Retina (tissue), 1 donor: ENCODE measurements at places on chromosomes 6 and 20.

- no peak for DNase-seq
Measured at GRCh38 chr20:23178806-23179205, 92.7 kb upstream of the CD93 start.

GRCh38 chr6:14476793-14477531 is 359.4 kb downstream of the CD83 start:
- DNase-seq, result peak; percentile 32

DNA sequence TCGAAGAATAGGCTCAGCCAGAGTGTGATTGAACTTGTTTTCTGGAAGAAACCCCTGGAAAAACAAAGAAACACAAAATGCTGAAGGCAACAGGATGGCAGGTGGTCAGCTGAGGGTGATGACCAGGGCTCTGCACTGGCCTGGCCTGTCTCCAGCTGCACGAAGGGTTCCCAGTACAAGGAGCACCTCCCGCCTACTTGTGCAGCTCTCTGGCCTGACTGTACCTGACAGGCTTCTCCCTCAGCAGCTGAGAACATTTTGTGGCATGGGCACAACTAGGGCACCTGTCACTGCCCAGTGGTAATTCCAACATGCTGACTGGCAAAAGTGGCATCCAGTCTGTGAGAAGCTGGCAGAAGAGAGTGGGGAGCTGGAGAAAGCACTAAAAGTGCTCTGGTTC is 38.8 kb upstream of the EMILIN3 start:
- no peak for DNase-seq

DNA sequence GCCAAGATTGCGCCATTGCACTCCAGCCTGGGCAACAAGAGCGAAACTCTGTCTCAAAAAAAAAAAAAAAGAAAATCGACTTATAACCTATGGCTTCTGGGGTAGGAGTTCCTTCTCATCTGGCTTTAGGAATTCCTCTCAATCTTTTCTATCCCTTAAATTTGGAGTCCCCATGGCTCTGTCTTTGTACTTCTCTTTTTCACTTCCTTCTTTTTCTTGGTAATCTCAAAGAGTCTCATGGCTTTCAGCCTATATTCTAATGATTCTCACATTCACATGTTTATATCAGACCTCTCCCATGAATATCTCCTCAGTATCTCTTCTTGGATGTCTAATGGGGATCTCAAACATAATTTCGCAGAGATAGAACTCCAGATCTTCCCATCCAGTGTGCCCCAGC is 42.8 kb upstream of the RALGAPA2 start:
- DNase-seq, result no peak

DNA sequence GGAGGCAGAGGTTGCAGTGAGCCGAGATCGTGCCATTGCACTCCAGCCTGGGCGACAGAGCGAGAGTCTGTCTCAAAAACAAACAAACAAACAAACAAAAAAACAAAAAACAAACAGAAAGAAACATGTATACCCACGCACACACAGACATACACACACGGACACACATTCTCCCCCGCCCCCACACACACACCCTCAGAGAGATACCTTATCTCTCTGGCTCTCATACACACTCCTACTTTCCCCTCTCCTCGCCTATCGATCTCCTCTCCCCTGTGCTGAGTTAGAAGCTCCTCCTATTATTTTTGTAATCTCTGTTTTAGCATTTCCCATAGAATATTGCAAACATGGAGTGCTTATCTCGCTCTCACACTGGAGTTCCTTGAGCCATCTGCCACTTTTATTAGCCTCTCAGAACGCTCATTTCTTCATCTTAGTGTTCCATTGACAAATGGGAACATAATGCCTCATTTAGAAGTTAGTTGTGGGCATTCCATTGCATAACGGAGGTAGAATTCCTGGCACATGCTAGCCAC is 144.2 kb upstream of the CITED2 start:
- DNase-seq, result no peak

- no peak for DNase-seq
Measured at GRCh38 chr6:3609388-3609787, 142.1 kb downstream of the PXDC1 start.

DNA sequence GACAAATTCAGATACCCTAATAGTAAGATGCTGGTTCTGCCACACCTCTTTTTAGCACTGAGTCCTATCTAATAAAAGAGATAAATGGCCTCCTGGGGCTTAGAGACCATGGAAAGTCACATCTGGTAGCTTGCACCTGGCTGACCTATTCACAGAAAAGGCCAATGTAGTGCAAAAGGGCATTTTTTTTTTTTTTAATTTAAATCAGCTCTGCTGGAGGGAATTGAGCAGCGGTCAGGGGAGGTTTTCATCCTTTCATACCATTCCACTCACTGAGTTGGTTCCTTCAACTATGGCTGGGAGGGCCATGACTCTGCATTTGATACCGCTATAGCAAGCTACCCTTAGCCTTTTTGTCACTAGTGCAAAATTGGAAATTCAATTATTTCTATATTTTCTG is 20.1 kb upstream of the HS3ST5 start:
- DNase-seq, result no peak

DNA sequence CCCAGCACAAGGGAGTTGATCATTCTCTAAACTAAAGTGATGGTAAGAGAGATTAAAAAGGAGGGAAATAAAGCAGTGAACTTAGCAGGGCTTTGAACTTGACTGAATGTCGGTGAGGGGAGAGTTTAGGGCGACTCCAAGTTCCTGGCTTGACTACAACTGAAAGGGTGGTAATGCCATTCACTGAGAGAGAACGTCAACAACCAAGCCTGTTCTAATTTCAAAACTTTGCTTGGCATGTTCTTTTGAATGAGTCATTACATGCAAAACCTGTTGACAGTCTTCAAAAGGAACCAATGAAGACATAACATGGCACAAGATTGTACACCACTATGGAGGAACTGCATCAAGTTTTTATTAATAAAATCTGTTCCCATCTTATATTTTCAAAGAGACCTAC is 10.3 kb upstream of the MYB start:
- DNase-seq, result no peak

DNA sequence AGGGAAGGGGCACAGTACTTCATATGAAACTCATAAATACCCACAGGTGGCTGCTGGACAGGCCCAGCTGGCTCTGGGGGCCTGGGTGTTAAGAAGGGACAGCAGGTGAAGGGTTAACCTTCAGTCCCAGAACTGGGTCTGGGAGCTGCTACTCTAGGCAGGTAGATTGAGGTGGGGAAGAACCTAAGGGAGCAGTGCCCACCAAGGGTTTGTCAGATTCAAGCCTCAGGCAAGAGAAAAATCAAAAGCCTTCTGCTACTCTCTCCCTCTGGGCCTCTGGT is 5.6 kb downstream of the RPL10A start:
- DNase-seq, result no peak

- DNase-seq, result no peak
Measured at GRCh38 chr6:129575378-129576118, 134.4 kb downstream of the ARHGAP18 start.

- peak; percentile 2 for DNase-seq
Measured at GRCh38 chr6:117477988-117478852, 4.3 kb upstream of the DCBLD1 start.

- no peak for DNase-seq
Measured at GRCh38 chr6:11318835-11319813, 86.7 kb upstream of the NEDD9 start.

DNA sequence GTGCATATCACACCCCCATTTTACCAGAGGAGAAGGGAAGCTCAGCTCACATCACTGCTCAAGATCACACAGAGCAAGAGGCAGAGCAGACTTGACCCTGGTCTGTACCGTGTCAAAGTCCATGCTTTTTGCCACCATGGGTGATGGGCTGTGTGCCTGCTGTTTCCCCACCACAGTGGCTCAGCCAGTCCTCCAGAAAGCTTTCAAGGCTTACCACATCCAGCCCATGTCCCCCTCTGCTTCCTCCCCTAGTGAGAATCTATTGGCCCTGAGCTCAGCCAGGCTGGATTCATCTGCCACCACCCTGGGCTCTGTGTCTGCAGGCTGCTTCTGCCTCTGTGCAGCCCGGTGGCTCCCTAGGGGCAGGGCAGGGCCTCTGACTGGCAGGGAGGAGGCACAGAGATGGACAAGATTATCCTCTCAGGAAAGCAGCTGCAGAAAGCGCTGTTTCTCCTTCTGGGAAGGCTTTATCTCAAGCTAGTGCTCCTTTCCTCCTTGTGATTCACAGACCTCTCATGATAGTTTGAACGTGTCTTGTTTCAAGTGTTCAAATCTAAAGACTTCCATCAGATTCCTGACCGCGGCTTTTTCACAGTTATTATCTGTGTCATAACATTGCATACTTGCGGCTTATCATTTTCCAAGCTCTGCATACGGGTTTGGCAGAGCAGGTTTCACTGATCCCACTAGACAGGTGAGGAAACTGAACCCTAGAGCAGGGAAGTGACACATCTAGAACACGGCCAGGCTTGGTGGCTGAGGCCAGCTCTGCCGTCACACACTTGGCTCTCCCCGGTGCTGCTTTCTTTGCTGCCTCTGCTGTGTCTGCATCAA is 37.4 kb downstream of the VEGFA start:
- peak; percentile 37 for DNase-seq

DNA sequence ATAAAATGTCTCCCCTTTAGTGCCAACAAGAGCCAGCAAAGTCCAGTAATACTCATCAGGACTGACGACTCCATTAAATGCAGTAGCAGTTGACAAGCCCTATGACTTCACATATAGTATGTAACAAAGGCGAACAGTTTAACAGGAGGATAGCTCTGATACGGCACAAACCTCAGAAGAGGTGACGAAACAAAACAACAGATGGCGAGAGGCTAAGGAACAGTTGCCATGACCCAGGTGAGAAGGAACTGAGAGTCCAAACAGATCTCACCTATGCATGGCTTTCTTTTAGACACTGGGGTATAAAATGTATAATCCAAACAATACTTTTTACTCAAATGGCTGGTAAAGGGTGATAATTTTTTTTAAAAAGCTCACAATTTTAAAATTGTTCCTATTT is 37.1 kb downstream of the SYNE1 start:
- DNase-seq, result no peak

GRCh38 chr6:155936127-155936526 is 480.5 kb upstream of the NOX3 start:
- DNase-seq, result no peak

- DNase-seq, result no peak
Measured at GRCh38 chr6:2733324-2733723, 17.4 kb downstream of the MYLK4 start.

GRCh38 chr6:33926451-33926850 is 122.6 kb upstream of the MLN start:
- peak; percentile 45 for DNase-seq

- DNase-seq, result no peak
Measured at GRCh38 chr6:126672649-126673048, 332.7 kb downstream of the CENPW start.

GRCh38 chr20:3188823-3189413 is 15.6 kb downstream of the DDRGK1 start:
- no peak for DNase-seq

DNA sequence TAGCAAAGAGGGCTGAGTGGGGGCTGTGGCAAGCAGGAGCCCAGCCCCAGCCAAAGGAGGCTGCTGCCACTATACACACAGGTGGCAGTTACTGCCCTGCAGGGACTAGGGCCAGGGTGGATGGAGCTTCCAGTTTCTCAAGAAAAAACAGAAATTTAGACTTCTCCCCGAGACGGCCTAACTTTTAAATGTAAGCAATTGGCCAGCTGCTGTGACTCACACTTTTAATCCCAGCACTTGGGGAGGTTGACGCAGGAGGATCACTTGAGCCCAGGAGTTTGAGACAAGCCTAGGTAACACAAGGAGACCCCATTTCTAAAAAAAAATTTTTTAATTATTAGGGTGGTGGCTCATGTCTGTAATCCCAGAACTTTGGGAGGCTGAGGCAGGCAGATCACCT is 98.2 kb upstream of the NFATC2 start:
- DNase-seq, result no peak
